ENCODE measurements at places on chromosomes 5 and 9.

DNA sequence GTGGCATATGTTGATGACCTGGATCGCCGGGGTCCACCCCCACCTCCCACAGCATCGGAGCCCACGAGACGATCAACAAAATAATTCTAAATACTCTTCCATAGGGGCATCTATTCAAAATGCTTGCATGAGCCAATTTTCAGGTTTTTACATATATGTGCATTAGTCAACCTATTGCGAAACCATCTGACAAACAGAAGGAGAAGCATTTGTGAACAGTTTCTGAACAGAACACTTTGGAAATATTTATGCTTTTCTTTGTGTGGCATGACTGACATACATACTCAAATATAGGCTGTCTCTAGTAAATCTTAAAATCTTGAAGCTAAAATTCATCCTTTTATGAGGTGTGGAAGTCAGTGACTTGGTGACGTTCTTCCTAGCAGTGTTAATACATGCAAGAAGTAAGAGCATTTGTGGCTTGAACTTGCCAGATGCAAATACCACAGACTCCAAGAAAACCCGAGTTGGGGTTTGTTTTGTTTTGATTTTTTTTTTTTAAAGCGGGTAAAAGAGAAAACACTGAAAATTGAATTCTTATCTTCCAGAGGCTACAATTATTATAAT lies 5.3 kb downstream of the GPR151 start:
- DNase-seq = no peak

- DNase-seq = no peak
Observed at GRCh38 chr9:137952976-137953666, 75.5 kb downstream of the CACNA1B start.

DNA sequence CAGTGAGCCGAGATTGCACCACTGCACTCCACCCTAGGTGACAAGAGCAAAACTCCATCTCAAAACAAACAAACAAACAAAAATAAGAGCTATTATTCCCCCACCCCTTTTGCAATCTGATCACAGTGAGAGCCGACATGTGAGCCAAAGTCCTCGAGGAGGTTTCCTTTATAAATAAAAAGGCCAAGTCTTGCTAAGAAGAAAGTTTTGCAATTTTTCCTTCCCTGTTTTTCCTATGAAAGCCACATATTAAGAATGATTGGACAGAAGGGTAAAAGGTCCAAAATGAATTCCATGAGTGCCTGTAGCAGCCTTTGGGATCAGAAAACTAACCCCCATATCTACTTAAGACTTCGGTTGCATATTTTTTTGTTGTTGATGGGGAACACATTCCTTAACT lies 179.7 kb downstream of the TSSK1B start:
- no peak for DNase-seq

GRCh38 chr5:17743580-17744435 lies 109.5 kb downstream of the TAF11L14 start:
- DNase-seq = no peak

- no peak for DNase-seq
Observed at GRCh38 chr5:78985725-78986223, 664 bp upstream of the ARSB start.

DNA sequence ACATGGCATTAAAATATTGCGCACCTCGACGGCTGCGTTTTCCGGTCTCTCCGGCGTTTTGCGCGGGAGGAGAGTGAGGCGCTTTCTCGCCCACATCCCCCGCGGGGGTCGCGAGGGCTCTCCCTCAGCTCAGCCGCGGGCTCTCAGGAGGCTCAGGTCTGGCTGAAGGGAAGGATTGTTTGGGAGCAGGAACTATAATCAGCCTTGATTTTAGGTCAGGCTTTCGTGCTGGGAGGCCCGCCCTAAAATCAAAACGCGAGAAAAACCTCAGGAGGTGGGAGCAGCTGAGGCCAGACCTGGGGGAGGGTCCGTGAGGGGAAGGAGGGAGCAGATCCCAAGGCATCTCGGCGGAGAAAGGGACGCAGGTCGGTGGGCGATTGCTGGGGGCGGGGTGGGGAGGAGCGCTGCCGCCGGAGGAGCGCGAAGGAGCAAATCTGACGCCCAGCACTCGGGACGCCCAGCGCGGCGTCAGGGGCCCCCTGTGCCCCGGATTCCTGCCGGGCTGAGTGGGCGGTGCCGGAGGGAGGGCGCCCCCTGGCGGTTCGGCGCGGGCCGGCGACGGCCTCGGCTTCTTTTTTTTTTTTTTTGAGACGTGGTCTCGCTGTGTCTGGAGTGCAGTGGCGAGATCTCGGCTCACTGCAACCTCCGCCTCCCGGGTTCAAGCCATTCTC lies 18.7 kb upstream of the RNF130 start:
- peak; percentile 91 for DNase-seq

DNA sequence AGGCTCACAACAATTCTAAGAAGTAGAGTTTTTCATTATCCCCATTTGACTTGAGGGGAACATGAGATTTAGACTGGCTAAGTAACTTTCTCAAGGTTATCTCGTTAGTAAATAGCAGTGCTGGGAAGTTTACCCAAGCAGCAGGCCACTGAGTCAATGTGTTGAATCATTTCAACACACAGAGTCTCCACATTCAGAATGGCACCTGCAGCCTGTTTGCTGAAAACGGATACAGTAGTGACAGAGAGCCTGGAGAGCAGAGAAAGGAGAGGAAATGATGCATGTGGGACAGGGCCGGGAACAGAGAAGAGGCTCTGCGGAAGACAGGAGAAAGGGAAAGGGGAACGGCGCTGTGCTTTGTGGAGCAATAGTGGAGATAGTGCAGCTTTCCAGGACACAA lies 33.5 kb upstream of the ZSWIM6 start:
- DNase-seq = no peak

DNA sequence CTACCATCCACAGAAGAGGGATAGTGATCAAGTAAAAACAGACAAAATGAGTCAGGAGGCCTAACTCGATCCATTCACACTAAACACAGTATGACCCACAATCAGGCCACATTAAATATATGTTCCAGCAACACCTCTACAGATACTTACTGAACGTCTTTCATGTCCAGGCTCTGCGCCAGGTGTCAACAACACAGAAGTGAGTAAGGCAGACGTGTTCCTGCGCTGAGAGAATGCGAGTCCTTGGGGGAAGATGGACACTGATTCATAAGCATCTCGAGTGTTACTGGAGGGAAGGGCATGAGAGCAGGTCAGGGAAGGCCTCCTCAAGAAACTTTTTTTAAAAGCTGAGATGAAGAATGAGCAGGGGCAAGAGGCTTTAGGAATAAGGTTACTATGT lies 164.3 kb upstream of the CLINT1 start:
- DNase-seq = no peak

- no peak for DNase-seq
Observed at GRCh38 chr5:52043543-52043942, 660.3 kb downstream of the ISL1 start.

DNA sequence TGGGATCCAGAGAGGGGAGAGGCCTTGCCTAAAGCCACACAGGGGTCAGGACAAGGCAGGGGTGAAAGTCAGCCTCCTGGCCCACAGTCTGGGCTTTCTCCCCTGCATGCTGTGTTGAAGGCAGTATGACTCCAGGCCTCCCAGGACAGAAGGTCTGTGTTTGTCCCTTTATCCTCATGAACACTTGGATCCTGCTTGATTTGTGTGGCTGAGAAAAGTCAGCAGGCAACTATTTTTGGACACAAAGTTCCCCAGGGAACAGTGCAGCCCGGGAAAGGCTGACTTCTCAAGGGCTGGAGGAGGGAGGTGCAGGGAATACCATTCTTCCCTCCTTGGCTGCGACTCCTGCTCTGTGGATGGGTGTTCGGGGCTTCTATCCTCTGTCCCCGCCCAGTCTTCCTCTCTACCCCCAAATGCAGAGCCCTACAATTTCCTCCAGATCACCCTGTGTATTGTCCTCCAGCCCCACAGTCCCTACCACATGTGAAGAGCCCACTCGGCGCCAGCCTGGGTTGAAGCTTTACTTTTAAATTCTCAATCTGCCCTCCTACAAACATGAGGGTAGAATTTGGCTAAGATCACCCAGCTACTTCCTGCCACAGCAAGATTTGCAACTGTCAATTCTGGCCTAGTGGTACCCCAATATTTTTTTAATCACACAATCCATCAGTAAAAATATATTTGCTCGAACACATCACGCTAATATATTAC lies 4.1 kb downstream of the AKNA start:
- no peak for DNase-seq

DNA sequence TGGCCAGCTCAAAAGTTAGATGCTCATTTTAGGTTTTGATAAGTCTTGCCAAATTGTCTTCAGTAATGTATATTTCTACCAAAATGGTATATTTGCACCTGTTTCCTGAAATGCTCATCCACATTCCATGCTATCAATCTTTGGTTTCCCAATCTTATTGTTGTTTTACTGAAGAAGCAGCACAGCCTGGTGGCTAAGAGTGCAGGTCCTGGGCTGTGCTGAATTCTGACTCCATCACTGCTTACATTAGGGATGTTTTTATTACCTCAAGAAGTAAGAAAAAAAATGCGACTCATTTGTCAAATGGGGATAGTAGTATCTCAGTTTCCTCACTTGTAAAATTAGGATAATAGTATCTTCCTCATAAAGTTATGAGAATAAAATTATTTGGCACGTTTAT lies 13.6 kb upstream of the S100Z start:
- DNase-seq = no peak

GRCh38 chr5:130024006-130024405 lies 119.7 kb downstream of the CHSY3 start:
- no peak for DNase-seq

- no peak for DNase-seq
Observed at GRCh38 chr9:106956971-106957370, 94.0 kb downstream of the ZNF462 start.

GRCh38 chr9:99040911-99041582 lies 63.9 kb upstream of the TGFBR1 start:
- no peak for DNase-seq

DNA sequence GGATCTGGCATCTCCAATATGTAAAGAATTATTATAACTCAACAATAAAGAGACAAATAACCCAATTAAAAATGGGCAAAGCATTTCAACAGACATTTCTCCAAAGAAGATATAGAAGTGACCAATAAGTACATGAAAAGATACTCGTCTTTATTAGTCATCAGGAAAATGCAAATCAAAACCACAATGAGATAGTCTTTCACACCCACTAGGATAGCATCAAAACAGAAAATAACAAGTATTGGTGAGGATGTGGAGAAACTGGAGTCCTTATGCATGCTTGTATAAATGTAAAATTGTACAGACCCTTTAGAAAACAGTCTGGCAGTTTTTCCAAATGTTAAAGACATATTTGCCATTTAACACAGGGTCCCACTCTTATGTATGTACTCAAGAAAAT lies 39.1 kb upstream of the ITGA1 start:
- no peak for DNase-seq

GRCh38 chr9:127561491-127562278 lies 50.4 kb upstream of the STXBP1 start:
- no peak for DNase-seq

GRCh38 chr9:33117796-33118195 lies 41.3 kb upstream of the SMU1 start:
- DNase-seq = no peak

Data from HEK293T (cell line).